ENCODE measurements at places on chromosomes 1 and 21. TPM values are rescaled to one million over a fixed set of nuclear protein-coding genes. Genes with fewer than 3 reads are reported as not detected.

DNA sequence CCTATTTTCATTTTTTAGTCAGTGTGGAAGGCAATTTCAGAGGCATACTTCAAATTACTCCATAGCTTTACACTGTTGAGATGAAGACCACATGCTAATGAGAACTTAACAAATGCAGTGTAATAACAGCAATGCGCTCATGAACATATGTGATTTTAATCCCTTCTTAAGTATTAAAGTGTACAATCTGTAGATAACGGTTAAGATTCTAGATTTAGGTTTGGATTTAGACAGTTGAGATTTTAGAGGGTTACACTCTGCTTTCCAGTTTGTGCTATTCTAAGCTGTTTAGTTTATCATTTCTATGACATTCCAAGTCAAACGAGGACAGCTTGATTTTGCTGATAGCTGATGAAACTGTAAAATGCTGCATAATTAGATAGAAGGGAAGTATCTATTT lies 257.8 kb upstream of the CHRM3 start:
- DNase-seq: no peak

GRCh38 chr1:151542710-151543129 lies 2.6 kb downstream of the TUFT1 start:
- peak; percentile 81 for DNase-seq

DNA sequence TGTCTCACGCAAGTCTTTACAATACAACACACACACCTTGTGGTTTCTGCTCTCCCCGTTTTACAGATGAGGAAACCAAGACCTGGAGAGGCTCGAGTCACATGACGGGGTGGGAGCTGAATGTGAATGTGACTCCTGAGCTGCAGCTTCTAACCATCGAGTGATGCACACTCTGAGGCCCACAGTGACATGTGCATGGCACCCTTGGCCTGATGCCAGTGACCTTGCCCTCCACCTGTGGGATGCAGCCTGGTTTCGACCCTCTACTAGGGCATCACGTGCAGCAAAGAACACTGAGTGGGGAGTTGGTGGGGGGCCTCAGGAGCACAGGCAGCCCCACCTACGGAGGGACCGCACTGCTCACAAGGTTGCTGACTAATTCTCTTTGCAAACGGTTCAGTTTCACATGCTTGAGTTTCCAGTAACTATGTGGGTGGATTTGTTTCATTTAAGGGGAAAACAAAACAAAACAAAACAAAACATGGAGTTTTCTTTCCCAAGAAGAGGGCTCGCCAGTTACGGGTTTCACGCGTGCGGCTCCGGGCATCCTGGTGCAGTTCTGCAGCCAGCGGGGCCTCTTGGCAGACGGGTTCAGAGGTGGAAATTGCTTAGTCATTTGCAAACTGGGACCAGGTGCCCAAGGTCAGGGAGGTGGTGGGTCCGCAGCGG lies 22.9 kb downstream of the SPSB1 start:
- DNase-seq: peak; percentile 84

DNA sequence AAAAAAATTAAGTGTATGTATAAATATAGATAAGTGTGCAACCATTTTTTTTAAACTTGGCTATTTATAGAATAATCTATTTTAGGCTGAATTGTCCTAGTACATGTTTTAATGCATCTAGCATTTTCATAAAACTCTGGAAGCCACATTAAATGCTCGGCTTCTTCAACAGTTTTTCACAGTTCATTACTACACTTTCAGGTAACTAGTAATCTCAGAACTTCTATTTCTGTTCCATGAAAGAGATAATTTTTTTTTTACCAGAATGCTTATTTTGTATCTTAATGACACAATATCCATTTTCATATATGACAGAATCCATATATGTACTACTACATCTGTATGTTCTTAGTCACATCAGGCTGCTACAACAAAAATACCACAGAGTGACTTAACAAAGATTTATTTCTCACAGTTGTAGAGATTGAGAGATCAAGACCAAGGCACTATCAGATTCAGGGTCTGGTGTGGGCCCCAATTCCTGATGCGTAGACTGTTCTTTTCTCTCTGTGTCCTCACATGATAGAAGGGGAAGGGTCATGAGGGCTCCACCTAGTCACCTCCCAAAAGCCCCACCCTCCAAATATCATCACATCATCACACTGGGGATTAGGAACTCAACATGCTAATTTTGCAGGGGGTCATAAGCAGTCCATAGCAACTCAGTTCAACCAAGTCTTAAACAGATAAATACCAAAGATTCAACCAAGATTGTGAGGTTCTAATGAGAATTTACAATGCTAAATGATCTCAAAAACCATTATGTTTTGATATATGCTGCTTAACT lies 43.1 kb downstream of the ARHGAP29 start:
- DNase-seq: no peak

UBL4B gene
- not detected for total RNA-seq

Data from MCF 10A (cell line).